ENCODE measurements at places on chromosomes 7 and 10.
A peak's percentile ranks its signal among the peaks of the same experiment; 100 is the strongest.

DNA sequence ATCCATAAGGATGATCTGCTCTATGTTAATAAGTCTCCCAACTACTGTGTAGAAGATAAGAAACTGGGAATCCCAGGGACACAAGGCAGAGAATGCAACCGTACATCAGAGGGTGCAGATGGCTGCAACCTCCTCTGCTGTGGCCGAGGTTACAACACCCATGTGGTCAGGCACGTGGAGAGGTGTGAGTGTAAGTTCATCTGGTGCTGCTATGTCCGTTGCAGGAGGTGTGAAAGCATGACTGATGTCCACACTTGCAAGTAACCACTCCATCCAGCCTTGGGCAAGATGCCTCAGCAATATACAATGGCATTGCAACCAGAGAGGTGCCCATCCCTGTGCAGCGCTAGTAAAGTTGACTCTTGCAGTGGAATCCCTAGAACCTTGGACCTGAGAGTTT, 10.3 kb downstream of the WNT16 start:
- no peak for DNase-seq

- DNase-seq = peak; percentile 17
Measured at GRCh38 chr7:29285444-29285793, 90.8 kb downstream of the CHN2 start.

DNA sequence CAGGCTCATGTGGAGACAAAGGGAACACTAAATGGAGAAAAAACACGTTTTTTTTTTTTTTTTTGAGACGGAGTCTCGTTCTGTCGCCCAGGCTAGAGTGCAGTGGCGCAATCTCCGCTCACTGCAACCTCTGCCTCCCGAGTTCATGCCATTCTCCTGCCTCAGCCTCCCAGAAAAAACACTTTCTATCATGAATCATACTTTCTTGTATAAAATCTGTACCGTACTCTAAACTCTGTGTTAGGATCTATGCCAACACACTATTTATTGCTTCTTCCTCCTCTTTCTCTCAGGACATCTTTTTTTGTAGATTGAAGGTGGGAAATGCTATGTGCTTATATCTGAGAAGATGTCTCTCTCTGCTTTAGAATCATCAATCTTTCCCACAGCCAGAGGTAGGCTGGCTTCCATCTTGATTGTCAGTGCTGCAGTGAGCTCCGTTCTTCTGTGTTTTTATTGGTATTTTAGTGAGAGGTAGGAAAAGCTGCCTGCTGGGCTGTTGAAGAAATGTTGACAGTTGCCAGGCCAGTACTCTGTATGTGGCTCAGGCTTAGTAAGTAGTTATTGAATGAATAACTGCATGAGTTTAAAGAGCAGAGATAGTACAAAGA, 101.1 kb downstream of the GPR85 start:
- no peak for DNase-seq

DNA sequence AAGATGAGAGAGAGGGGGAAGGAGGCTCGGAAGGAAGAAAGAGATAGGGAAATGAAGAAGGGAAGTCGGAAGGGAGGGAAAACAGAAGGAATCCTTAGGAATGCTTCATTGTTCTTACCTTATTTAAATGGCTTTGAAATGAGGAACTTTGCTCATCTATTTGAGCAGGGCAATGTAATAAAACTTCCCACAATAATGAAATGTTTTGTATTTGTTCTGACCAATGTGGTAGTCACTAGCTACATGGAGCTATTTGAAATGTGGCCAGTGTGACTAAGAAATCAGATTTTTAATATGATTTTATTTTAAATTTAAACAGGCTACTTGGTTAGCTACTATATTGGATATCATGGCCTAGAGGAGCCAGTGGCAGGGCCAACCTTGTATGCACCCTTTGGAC, 510.6 kb downstream of the HTR7 start:
- DNase-seq = no peak

- no peak for DNase-seq
Measured at GRCh38 chr10:69497231-69497561, 45.9 kb downstream of the TSPAN15 start.

- DNase-seq = no peak
Measured at GRCh38 chr10:50567384-50567783, 56.4 kb downstream of the SGMS1 start.

DNA sequence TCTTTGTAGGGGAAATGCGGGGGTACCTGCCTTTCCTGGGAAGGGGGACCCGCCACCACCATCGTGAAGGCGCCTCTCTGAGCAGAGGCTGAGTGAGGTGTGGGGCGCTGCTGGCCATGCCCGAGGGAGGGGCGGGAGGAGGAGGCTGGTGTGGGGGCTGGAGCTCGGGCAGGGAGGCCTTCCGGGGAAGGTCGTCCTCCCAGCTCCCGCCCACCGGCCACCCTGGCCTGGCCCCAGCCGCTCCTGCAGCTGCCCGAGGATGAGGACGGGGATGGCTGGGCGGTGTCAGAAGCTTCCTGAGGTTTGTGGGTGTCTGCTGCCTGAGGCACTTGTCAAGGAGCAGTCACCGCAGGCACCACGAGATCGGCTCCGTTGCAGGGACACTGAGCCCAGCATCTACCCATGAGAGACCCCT, 11.4 kb downstream of the PWWP2B start:
- DNase-seq = no peak

- no peak for DNase-seq
Measured at GRCh38 chr7:22628112-22628511, 98.9 kb upstream of the IL6 start.

DNA sequence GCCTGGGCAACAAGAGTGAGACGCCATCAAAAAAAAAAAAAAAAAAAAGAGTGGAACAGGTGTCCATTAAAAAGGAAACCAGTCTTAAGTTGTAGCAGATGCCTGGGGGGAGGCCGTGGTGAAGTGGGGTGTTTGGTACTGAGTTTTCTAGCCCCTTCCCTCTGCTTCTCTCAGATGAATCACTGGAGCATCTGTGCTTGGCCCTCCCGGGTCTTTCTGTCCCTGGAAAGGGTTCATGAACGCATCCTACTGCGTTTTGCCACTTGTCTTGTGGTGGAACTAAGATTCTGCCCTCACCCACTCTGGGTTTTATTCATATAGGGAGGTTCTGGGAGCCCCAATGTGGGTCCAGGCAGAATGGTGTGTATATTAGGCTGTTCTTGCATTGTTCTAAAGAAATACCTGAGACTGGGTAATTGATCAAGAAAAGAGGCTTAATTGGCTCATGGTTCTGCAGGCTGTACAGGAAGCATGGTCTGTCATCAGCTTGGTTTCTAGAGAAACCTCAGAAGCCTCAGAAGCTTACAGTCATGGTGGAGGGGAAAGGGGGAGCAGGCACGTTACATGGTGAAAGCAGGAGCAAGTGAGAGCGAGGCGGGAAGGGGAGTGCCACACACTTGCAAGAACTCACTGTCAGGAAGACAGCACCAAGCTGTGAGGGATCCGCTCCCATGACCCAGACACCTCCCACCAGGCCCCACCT, 63.5 kb downstream of the CAMK1D start:
- no peak for DNase-seq
